ENCODE measurements at places on chromosomes 3 and 15.
A peak's percentile ranks its signal among the peaks of the same experiment; 100 is the strongest.

DNA sequence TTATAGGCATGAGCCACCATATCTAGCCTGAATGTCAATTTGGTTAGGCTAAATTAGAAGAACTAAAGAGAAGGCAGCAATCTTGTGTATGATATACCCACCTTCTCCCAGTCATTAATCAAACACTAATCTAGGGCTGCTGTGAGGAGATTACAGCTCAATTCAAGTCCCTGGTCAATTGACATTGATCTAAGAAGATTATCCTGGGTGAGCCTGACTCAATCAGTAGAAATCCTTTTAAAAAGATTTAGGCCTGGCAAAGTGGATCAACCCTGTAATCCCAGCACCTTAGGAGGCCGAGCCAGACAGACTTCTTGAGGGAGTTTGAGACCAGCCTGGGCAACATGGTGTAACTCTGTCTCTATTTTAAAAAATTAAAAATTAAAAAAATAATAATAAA lies 2.5 kb upstream of the DNAH12 start:
- no peak for DNase-seq

DNA sequence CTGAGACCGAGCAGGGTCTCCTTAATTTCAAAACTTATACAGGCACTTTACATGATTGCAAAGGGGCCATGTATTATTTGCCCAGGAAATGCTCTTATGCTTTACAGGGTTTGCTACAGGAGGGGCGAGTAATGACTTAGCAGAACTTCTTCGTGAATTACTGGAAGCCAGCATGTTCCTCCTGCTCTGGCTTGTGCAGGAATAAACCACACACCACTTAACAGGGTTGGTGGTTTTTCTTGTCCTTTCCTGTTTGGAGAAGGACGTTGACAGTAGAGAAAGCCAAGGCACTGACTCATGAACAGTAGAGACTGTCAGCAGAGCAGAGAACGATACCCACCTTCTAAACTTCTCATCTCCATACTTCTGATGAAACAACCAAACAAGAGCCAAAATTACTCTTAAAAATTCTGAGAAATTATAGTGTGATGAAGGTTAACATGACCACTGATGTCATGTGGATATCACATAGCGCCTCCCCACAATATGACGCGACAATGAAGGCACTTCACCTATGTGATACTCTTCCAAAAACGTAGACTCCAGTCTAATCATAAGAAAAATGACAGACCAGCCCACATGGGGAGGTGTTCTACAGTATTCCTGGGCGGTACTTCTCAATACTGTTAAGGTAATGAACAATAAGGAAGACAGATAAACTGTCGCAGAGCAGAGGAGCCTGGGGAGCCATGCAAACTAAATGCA lies 24.7 kb upstream of the MCTP2 start:
- DNase-seq: no peak

DNA sequence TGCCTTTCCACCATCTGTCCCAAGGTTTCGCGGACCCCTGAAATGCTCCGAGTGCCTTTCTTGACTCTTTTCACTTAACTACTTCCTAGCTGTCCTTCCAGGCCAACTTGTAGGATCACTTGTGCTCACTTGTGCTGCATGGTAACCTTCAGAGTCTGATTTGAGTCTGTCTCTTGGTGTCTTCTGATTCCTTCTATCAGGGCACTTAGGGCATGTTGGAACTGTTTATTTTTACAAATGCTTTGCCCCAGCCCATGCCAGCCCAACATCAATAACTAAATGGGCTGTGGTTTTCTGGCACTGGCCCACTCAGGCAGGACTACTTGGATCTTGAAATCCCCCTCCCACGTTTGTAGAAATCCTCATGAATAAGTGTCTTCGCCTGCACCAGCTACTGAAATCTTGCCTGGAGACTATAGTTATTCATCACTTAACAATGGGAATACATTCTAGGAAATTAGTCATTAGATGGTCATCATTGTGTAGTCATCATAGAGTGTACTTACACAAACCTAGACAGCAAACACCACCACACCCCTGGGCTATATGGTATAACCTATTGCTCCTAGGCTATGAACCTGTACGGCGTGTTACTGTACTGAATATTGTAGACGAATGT lies 123.1 kb upstream of the STRIT1 start:
- DNase-seq: peak; percentile 8

DNA sequence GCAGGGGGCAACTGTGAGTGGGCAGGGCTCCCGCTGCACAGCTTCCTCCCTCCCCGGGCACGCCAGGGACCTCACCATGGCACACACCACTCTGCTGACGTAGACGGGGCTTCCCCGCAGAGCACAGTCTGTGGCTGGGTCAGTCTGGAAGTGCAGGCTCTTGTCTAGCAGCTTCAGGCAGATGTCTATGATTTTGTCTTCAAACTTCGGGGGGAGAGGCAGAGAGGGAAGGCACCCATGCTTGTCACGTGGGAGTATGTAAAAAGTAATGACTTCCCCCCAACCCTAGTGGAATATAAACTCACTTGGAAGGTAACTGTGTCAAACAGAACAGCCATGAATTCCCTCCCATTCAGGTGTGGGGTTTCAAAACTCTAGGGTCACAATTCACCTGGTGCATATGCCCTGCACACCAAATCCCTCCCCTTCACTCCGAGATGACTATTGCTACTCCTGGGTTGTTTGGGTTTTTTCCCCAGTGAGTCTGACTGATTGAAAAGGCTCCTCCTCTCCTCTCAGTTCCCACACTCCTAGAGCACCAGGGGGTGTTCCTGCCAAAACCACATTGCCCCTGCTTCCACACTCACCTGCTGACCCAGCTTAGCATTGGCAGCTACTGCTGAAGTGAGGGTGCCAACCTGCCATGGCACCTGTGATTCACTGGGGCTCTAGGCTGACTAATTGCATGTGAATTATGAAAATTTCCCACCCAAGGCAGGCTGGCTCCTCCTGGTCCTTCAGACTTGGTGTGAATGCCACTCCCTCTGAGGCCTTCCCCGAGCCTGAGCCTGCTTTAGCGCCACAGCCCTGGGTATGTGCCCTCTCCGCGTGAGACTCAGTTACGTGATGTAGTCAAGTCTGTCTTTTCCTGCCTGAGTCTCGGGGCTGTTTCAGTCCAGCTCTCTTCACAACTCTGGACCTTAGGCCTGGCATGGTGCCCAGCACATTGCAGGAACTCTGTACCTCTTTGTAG lies 13.0 kb downstream of the TGM5 start:
- DNase-seq: no peak

GRCh38 chr3:177410730-177411129 lies 213.4 kb upstream of the TBL1XR1 start:
- DNase-seq: no peak

- no peak for DNase-seq
These were observed 1072.1 kb downstream of the PLOD2 start for GRCh38 chr3:145088917-145089316.

DNA sequence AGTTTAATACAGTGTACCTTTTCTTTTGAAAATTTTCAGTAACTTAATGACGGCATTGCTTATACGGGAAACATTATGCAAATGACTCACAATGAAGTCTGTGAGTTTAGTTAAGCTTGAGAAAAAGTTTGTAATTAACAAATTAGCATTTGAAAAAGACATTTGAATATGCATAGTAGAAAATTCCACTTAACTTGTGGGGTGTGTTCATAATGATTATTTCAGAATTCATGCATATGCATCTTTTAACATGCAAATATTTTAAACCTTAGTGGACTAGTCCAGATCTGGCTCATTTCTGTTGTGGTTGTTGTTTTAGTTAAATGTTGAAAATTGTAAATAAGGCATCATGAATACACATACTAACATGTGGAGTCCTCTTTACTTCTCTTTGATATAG lies 239.4 kb downstream of the ROBO2 start:
- DNase-seq: no peak

DNA sequence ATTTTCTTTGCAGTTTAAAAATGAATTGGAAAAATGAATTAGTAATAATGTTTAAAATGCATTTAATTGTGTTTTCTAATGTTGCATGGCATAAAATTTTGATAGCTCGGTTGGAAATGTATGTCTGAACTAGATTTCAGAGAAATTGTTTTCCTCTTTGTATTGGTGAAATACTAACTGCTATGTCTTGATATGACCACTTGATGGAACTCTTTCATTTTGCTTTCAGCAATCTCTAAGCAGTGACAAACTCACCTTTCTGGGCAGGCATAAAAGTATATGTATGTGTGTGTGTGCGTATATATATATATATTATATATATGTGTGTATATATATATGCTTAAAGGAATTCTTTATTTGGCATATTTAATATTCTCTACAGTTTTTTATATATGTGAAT lies 239.3 kb upstream of the ZNF717 start:
- DNase-seq: no peak

DNA sequence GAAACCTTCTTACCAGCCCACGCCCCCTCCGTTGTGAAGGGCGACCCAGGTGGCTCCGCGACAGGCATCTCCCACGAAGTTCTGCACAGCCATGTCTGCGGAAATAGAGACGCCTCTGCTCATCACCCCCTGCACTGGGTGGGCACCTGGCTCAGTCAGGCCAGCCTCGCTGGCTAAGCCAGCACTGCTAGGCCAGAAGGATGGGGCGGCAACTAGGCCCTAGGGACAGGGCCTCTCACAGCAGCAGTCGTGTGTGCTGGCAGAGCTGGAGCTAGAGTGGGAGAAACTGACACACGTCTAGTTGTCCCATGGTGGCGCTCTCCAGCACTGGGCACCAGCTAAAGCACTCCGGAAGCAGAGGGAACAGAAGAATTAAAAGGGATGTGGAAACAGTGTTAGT lies 12.5 kb upstream of the ZXDC start:
- DNase-seq: no peak

DNA sequence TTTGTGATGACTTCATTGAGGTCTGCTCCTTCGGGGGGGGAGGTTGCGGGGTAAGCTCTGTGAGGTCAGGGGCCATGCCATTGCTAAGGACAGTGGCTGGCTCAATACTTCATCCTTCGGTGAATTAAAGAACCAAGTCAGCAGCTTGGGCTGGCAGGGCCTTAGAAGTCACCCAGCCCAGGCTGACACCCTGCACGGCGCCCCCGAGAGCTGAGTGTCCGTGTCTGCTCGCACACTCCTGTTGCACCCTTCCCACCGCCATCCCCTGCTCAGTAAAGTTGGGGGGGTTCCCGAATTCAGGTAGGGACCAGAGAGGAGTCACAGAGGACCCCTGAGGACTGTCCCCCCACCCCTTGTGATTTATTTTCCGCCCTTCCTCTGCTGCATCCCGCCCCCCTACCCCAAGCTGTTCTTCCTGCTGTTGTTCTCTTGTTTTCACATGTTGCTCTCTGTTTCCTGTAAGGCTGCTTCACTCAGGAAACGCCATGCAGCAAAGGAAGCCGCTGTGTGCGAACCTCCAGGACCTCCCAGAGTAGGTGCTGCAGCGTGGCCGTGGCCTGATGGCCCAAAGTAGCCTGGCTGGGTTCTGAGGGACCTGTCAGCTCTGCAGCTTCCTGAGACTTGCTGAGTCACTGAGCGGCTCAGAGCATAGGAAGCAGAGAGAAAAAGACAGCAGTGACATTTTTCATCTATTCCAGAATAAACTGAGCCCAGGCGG lies 14.4 kb downstream of the EFCC1 start:
- no peak for DNase-seq

DNA sequence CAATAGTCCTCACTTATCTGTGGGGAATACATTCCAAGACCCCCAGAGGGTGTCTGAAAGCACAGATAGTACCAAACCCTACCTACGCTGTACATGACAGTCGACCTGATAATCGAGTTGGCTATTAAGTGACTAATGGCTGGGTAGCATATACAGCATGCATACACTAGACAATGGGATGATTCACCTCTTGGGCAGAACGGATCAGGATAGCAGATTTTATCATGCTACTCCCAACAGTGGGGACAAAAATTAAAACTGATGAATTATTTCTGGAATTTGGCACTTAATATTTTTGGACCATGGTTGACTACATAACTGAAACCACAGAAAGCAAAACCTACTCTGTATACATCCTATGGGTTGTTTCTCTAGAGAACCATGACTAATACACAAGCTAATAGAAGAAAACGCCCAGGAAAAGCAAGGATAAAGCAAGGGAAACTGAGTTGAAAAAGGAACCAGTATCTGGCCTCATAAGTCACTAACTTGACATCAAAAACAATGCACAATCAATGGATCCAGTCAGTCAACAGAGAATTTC lies 15.5 kb downstream of the ATG3 start:
- DNase-seq: no peak

GRCh38 chr3:196590279-196590678 lies 21.8 kb downstream of the FBXO45 start:
- no peak for DNase-seq

DNA sequence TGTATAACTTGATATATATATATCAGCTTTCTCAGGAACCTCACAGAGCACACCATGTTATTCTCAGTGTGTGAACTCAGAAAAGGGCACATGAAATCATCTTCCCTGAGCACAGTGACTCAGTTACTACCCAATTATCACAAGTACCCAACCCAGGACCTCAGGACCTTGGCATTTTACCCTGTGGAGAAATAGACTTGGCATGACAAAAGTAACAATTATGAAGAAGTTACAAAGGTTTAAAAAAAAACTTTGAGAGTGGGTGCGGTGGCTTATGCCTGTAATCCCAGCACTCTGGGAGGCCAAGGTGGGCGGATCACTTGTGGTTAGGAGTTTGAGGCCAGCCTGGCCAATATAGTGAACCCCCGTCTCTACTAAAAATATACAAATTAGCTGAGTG lies 52.4 kb downstream of the ONECUT1 start:
- no peak for DNase-seq

DNA sequence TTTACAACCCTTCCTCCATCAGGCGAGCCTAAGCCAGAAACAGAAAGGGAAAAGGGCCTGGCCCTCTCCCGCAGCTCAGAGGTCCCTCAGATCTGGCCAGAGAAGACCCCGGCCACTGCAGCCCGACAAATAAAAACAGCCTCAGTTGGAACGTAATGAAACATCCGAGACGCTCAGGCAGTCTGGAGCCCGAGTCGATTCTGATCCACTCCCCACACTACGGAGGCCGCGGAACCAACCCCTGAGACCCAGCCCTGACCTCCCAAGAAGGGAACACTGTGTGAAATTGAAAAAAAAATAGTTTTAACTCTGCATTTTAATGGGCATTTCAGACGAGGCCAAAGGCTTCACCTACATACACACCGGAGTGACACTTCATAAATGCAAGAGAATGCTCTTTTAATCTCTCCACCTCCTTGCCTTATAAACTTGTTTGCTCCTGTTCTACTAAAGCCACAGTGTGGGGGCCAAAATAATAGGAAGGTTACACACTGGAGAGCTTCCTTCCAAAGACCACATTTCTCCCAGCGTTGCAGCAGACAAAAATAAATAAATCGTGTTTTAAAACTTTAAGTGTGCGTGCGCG lies 3.7 kb downstream of the MEIS2 start:
- no peak for DNase-seq

DNA sequence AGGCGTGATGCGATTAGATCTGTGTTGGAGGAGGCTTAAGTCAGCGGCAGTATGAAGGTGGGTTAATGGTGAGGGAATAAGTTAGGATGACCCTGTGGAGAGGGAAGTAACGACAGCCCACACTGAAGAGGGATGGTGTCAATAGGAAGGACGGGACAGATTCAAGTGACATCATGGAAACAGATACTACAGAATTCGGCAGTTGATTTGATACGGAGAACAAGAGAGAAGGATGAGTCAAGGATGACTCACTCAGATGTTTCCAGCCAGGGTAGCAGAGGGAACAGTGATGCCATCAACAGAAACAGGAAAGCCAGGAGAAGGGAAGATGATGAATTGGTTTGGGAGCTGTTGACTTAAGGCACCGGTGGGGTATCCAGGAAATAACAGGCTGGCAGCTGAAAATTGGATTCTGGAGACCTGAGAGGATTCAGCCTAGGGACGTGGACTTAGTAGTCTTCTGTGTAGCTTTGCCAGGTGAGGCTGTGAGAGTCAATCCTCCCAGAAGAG lies 38.0 kb downstream of the SHC4 start:
- peak; percentile 93 for DNase-seq

Data from fibroblast of the conjunctiva (primary cell).